ENCODE measurements at places on chromosomes 3 and 15. TPM values are rescaled to one million over a fixed set of nuclear protein-coding genes. Genes with fewer than 3 reads are reported as not detected.

The GATM gene
- 20.5 TPM for polyA plus RNA-seq

GRCh38 chr3:130728037-130728436 is 18.6 kb downstream of the PIK3R4 start:
- DNase-seq: no peak

DNA sequence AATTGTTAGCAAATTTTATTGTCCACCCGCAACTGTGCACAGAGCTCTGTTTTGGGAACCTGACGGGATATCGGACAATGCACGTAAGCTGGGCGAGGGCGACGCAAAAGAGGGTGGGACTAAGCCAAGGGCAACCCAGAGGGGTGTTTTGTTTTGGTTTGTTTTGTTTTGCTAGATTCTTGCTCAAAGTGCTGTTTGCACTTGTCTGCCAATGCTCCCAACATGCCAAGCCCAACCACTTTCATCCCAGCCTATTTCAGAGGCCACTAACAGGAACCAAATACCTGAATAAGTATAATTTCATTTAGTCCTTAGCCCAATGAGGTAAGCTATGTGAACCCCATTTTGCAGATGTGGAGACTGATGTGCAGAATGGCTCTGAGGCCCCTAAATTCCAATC is 9.7 kb upstream of the CMTM7 start:
- no peak for DNase-seq

DNA sequence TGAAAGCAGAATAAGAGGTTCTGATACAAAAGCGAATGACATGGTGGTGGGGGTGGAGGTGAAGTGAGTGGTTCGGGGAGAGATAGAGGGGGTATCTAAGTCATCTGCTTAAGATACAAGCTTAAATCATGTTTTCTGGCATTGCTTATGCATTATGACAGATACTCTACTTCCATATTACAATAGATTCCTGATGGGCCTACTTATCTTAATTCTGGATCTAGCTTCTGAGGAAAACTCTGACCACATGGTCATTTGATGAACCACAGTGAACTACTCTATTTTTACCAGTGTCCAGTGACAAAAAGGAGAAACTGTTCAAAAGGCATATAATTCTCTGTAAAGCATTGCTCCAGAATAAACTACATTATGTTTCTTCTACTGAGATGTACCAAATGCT is 673.7 kb upstream of the CCDC54 start:
- DNase-seq: no peak

DNA sequence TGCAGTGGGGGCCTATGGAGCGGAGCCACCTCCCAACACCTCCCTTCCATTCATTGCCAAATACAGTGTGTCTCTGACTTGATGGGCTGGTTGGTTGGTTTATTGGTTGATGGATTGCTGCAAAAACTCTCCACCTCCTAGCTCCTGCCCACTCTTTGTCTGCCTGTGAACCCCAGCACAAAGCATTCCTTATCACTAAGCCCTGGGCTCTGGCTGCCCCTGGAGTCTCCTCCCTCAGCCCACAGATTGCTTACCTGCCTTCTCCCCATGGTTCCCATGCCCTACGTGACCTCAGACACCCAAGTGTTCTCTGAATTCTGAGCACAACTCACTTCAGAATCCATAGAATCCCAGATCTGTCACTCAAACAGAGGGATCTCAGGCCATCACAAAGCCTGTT is 139.1 kb upstream of the TPM1 start:
- DNase-seq: no peak

GRCh38 chr15:64904189-64904588 is 7.5 kb upstream of the ANKDD1A start:
- DNase-seq: no peak

DNA sequence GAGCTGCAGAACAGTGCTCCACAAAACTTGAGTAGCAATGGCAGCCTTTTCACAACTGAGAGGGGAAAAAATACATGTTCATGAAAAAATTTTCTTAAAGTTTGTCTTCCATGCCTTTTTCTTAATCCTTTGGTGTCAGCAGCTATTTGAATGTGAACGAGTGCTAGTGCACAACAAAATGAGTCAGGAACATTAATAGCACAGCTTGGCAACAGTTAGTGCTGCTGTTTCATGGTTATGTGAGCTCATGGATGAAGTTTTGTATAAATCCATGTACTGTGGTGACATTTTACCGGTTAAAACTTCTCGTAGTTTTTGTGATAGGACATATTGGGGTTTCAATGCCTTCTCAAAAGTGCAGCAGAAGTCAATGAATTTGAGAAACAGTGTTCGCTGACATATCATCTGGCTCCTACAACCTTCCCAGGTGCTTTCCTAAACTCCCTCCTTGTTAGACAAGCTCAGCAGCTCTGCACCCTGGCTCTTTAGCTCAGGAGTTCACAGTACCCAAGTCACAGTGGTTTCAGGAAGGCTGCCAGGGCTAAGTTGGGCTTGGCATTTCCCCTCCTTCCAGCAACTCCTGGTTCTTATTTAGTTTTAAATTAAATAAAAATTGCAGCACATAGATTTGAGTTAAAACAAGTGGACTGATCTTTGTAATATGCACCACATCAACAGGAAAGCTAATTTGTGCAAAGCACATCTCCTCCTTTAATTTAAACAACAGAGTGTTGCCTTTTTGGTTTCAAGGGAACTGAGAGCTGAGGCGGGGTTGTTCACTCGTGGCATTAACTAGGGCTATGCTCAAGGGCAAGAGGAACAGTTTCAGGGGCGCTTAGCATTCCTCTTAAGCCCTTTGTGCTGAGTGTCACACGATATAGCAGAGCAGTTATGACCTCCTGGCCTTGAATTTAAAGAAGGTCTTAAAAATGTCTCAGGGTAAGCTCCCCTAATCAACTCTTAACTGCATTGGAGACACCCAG is 362.8 kb downstream of the CHST2 start:
- no peak for DNase-seq

DNA sequence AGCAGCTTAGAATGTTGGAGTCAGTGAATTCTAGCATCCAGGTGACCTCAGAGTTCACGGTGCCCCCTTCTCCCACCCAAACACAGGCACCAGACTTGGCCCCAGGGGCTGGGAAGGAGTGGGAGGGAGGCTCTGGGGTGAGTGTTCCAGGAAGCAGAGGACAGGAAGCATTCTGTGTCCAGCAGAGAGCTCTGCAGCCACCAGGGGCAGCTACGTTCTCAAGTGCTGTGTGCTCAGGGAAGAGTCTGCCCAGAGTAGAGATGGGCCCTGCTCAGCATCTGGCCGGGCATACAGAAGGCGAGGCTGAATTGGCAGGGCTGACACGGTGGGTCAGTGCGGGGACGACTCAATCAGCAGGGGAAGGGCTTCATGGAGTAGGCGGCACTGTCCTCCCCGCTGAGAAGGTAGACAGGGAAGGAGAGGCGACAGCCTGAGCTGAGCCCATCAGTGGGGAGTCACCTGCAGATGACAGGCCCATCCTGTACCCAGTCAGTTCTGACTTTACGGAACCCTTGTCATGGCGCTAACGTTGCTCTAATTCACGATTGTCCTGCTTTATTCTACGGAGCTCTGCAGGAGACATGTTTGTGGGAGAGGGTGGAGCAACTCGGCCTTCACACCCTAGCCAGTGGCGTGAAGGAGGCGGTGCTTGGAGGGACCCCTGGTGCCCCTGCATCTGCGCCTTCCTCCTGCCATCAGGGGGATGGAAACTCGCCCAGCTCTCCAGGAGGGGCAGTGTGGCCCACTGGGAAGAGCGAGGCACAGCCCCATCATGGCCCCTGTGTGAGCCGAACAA is 82.2 kb downstream of the C3orf70 start:
- DNase-seq: no peak
